Caco-2 (cell line): ENCODE measurements at places on chromosomes 11 and 22. TPM values are rescaled to one million over a fixed set of nuclear protein-coding genes. Genes with fewer than 3 reads are reported as not detected.

GRCh38 chr11:29282088-29282487, 734.7 kb downstream of the KCNA4 start:
- DNase-seq: no peak

- peak; percentile 77 for DNase-seq
Observed at GRCh38 chr22:22877523-22878210, 9.9 kb upstream of the IGLL5 start.

DNA sequence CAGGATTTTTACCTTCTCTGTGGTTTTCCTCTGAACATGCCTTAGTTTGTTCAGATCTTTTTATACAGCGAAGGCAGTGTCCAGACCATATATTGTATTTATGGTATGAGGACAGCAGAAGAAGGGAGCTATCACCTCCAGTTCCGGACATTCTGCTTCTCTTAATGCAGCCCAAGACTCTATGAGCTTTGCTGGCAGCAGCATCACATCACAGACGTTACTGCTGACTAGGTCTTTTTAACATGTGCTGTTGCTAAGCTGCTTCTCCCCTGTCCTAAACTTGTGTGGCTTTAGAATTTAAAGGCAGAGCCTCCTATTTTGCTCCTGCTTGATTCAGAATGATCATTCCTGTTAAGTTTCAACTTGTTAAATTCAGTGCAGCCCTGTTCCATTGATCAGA, 13.4 kb downstream of the MICAL2 start:
- DNase-seq: no peak

DNA sequence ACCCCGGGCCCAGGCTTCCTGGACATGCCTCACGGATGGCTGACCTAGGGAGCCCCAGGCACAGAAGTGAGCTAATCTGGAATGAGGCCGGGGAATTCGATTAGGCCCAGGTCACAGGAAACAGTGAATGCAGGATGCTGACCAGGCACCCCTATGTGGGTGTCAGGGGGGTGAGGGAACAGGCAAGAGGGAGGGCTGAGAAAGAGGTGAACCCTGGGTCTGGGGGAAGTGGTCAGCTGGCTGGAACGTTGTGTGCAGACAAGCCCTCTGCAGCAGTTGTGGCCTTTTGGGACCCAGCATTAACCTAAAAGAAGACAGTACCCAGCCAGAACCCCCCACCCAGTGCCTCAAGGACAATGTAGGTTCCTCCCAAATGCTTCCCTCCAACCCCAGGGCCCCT, 8.1 kb downstream of the SERHL2 start:
- no peak for DNase-seq

- no peak for DNase-seq
Observed at GRCh38 chr22:23438216-23438615, 141.9 kb downstream of the IGLL1 start.

DNA sequence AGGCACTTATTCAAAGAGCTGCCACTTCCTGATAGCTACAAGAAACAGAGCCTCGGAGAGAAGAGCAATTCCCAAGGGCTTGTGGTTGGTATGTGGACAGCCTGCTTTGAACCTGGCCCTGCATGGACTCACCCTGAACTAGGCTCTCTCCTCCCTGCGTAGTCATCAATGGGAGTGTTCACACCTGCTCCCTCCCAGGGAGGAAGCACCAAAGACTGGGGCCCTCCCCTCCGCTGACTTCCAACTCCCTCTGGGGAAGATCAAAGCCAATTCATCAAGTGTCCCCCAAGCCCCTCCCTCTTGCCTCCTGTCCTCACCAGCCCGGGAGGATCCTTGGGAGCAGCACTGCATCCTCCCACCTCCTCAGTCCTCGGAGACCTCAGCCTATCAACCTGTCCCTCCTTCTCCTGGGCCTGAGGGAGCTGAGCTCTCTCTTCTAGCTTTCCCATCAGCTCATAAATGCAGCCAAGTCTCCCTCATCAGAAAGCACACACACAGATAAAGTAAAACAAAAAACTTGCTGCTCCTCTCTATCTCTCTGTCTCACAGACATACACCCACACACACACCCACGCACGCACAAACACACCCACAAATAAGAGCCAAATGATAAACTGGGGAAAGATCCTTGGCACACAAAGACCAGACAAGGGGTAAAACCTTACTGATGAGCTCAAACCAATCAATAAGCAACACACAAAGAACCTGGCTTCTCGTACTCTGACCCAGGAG, 3.3 kb downstream of the A4GALT start:
- DNase-seq: peak; percentile 35

DNA sequence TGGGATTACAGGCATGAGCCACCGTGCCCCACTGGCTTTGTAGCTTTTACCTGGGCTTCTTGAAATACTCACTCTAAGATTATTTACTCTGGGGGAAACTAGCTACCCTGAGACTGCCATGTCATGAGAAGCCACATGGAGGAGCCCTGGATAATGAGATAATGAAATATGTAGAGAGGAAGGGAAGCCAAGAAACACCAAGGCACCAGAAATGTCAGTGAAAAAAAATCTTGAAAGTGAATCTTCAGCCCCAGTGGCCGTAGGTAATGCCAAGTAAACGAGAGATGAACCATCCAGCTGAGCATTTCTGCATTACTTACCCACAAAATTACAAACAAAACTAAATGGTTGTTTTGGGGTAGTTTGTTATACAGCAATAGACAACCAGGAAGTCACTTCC, 125.6 kb downstream of the APIP start:
- DNase-seq: no peak

DNA sequence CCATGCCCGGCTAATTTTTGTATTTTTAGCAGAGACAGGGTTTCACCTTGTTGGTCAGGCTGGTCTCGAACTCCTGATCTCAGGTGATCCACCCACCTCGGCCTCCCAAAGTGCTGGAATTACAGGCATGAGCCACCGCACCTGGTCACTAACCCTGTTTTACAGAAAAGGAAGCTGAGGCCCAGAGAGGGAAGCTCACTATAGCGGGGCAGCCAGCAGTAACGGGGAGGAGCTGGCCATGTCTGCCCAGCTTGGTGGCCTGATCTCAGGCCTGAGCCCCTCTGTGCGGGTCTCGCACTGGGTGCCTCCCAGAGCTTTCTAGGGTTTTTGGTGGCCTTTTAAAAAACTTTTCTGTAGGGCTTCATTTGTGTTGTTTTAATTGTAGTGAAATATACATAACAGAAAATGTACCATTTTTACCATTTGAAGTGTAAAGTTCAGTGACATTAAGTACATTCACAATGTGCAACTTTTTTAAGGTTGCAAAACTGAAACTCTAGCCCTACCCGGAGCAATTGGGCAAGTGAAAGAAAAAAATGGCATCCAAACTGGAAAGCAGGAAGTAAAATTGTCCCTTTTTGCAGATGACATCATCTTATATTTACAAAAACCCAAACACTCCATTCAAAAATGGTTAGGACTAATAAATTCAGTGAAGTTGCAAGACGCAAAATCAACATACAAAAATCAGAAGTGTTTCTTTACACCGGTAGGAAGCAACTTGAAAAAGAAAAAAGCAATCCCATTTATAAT, 14.5 kb upstream of the CYTH4 start:
- no peak for DNase-seq

GRCh38 chr11:16831316-16832192, 93.1 kb downstream of the C11orf58 start:
- DNase-seq: no peak

The LRRC10B gene
- 0.34 TPM in 1 of 2 replicates, not detected in the other for total RNA-seq

The CLDN5 gene
- total RNA-seq: not detected in 2 replicates

The NXPE2 gene
- not detected in 2 replicates for total RNA-seq

The BTBD18 gene
- total RNA-seq: not detected in 2 replicates
